ENCODE measurements at places on chromosomes 7 and 10.
A peak's percentile ranks its signal among the peaks of the same experiment; 100 is the strongest.

GRCh38 chr7:153522261-153522660, 529.9 kb upstream of the DPP6 start:
- no peak for DNase-seq

- no peak for DNase-seq
Observed at GRCh38 chr10:13803566-13804554, 217.1 kb downstream of the PRPF18 start.

DNA sequence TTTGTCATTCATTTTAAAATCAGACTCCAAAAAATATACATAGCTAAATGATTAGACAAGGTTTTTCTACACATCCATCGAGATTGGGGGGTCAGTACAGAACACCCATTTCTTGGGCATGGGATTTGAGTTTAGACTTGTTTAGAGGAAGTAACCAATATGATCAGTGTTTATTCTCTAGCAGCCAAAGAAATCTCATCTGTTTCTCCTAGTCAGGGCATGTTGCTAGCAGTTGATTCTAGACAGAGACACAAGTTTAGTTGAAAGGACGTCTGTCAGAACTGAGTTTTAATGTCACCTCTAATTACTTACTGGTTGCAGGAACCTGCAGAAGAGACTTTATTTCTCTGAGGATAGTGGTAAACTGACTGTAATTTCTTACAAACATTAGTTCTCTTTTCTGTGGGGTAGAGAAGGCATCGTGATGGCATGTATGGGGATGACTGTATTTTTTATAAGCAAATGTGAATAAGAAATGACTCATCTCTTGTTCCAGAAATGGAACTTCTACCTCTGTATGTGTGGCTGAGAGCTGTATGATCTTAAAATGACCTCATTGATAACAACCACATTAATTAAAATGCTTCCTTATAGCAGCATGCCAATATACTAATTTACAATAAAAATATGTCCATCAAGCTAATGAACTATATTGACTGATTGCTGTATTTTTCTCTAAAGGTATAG, 30.6 kb upstream of the RHOBTB1 start:
- no peak for DNase-seq

DNA sequence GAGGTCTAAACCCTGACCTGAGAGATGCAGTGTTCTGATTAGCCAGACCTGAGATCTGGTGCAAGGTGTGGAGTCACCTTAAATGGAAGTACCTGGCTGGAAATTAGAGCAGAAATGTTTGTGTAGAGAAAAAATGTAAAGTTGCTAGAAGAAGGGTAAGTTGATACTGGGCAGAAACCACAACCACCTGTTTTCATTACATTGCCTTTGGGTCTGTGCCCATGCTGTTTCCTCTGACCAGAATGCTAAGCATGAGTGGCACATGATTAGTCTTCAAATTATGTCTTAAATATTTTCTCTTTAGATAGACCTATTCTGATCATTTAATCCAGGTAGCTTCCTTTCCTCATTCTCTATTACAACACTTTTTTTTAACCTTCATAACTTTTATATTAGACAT, 69.0 kb downstream of the CASD1 start:
- no peak for DNase-seq

DNA sequence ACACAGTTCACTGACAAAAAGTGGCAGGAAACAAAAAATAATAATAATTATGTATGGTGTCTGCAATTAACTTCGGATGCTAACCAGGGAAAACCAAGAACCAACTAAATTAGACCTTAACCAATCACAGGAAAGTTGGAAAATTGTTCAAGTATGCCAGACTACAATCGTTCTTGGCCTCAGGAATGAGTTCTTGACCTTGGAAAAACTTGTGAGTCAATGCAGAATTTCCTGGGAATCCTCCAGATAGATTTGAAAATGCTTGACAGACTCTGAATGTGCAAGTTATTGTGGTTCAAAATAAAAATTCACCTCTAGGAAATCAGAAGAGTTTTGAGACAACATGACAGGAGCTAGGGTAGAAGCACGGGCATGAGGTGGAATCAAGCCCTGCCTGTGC, 171.5 kb downstream of the C7orf25 start:
- no peak for DNase-seq

- no peak for DNase-seq
Observed at GRCh38 chr10:94630017-94630688, 53.4 kb upstream of the CYP2C18 start.

DNA sequence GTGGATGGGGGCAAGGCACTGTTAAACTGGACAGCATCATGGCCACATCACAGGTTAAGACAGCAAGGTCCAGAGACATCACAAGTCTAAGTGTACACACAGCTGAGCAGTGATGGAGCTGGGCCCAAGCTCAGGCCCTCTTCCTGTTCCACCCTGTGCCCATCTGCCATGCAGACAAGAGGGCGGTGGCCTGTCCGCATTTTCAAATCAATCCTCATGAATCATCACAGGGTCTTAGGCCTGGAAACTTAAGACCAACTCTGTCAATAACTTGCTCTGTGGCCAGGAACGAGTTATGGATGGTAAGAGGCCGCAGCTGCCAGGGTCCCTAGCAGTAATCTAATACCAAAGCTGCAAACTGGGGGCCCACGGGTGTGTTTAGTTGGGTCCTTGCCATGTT, 3.2 kb downstream of the C10orf105 start:
- DNase-seq: no peak

DNA sequence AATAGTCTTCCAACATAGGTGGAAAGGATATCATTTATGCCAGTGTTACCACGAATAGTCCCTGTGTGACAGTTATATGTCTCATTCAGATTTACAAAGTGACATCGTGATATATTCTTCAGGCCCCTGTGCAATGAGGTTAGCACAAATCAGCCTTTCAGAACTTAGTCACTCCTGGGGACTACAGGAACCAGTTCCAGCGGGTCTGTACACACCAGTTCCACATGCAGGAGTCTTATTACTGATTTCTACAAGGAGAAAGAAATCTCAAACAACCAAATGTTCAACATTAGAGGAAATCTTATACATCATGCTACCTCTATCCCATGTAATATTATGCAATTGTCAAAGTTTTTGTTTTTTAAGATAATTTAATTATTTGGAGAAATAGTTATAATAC, 4.4 kb upstream of the WDR91 start:
- DNase-seq: no peak

GRCh38 chr10:79153745-79154144, 85.0 kb downstream of the ZMIZ1 start:
- DNase-seq: no peak

DNA sequence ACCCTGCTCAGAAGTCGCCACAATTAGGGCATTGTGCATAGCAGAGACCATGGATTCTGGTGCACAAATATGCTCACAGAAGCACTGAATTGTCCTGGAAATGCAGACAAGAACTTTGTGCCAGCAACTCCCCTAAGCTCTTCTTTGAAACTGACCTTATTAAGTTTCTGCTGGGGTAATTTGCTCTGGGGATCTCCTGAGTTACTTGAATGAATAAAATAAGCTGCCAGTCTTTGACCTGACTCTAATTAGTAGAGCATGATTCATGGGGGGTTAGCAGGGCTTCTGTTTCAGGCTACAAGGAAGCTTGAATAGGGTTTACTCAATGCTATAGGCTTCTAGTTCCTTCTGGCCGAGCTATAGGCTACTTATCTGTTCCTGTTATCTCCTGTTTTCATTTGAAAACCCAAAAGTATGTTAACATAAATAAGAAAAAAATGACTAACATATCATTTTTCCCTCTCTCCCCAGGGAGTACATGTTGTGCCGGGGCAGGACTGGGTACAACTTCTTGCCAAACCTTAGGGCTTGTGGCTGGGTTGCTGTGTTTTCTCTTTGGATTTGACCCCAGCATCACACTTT, 169.0 kb upstream of the TMEM229A start:
- no peak for DNase-seq

GRCh38 chr7:74267756-74268565, 13.8 kb upstream of the RFC2 start:
- no peak for DNase-seq

DNA sequence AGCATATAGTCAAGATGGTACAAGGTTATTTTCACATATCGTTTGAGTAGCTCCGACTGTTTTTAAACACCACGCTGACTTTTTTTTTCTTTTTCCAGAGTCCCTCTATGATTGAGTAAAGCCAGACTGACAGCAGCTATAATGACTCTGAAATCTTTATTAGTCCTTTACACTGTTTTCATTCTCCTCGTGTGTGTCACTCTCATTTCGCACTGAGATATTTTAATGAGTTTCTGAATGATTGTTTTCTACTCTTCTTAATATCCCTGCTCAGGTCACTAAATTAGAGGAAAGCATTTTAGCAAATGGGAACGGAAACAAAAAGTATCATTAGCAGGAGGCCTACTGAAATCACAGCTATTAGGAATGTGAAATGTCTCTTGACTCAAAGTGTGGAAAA, 162.3 kb upstream of the MTPN start:
- no peak for DNase-seq

DNA sequence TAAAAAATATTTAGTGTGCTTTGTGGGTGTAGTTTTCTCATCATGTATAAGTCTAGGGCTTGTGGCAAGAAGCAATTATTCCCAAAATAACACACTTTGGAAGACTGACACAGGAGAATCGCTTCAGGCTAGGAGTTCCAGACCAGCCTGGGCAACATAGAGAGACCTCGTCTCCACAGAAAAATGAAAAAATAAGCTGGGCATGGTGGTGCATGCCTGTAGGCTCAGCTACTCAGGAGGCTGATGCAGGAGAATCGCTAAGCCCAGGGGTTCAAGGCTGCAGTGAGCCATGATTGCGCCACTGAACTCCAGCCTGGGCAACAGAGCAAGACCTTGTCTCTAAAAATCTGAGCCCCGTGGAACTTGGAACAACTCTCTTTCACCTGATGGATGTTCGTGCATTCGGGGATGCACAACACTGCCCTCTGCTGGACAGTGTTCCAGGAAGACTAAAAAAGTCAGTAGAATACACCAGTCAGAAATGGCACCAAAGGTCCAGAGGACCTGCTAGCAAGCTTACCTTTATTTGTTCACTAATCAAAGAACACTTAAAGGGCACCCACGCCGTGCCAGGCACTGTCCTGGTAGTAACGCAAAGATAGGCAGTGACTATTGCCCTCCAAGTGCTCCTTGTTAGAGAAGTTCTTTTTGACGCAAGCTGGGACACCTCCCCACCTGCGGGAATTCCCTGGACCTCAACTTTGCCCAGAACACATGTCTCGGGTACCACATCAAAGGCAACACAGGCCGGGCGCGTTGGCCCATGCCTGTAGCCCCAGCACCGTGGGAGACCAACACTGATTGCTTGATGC, 81.9 kb upstream of the CALN1 start:
- DNase-seq: peak; percentile 47

DNA sequence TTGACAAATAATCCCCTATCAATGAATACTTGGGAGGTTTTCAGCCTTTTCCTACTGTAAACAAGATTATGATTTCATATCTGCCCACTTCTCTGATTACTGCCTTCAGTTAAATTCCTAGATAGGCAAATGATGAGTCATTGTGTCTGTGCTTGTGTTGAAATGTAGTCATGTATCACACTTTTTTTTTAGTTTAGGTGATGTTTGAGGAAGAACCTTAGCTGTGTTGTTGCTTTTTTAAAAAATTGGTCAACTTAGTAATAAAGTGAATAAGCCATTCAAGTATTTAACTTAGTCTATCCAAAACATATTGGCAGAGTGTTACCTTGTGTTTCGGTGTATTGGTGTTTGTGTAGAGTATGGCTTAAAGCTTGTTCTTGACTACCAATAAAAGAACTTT, 60.0 kb downstream of the WAC start:
- no peak for DNase-seq

DNA sequence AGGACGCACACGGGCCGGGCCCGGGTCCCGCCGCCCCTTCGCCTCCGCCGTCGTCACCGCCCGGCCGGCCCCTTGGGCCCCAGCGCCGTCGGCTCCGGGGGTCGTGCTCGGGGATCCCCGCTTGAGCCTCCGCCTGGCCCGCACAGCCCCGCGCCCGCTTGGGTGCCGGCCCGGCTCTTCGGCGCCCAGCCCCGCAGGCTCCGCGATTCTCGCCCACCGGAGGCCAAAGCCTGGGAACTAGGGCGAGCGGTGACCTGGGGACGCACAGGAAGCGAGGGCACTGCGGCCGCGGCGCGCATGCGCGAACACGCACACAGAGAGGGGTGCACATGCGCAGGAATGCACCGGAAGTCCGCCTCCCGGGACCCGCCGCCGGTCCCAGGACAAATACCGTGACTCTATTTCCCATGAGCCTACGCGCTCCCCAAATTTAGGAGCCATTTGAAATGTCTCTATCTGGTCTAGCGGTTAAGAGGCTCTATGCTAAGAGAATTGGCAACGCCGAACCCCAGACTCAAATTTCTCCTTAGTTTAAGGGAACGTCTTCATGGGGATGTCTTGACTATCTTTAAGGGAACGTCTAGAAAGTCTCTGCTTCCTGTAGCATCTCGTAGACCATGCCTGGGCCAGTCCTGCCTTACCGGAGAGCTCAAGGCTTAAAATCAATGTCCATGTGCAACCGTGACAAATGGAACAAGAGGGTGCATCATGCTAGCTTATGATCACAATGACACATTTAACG, at the start of gene ZNF12:
Gene ZNF12, minus strand, starts transcription at position 282 of the 742 bp plus-strand sequence. CDS start 1,774 bp downstream, outside the sequence.
- peak; percentile 94 for DNase-seq

DNA sequence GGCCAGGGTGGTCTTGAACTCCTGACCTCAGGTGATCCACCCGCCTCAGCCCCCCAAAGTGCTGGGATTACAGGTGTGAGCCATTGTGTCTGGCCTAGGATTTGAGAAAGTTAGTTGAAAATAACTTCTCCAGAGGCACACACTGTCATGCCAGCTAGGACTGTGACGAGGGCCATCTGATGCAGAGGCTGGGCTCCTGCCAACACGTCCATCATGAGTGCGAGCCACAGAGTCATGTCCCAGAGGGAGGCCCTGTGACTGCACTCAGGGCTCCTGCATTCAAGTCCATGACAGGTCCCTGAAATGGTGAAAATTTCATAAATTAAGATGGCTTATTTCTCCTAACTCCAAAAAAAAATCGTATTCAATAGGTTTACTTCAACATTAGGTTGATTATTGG, 17.1 kb downstream of the C10orf120 start:
- DNase-seq: no peak
